SK-N-MC (cell line): ENCODE measurements at places on chromosomes 5 and 9.
A peak's percentile ranks its signal among the peaks of the same experiment; 100 is the strongest.

GRCh38 chr9:38687992-38688391, 31.9 kb downstream of the FAM240B start:
- DNase-seq = no peak

- no peak for DNase-seq
These were observed 16.4 kb downstream of the PPP3R2 start for GRCh38 chr9:101578378-101578777.

GRCh38 chr5:133957591-133957990, 10.8 kb downstream of the C5orf15 start:
- no peak for DNase-seq

DNA sequence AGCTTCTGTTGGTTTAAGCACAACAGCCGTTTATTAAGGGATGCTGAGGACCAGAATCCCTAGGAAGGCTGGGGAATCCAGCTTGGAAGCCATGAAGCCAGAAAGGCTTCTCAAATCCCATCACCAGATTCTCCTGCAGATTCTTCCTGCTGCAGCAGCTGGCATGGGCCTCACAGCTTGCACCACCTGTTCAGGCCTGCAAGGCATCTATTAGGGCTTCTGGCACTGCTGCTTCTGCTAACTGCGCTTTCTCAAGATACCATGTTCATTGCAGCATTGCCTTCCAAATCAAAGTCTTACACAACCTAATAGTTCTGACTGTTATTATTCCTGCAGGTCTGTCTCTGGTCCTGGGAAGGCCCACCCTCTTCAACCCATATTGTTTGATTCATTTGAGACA, 51.2 kb upstream of the ZNF366 start:
- no peak for DNase-seq

GRCh38 chr9:114072184-114073140, 5.6 kb downstream of the AMBP start:
- DNase-seq = no peak

DNA sequence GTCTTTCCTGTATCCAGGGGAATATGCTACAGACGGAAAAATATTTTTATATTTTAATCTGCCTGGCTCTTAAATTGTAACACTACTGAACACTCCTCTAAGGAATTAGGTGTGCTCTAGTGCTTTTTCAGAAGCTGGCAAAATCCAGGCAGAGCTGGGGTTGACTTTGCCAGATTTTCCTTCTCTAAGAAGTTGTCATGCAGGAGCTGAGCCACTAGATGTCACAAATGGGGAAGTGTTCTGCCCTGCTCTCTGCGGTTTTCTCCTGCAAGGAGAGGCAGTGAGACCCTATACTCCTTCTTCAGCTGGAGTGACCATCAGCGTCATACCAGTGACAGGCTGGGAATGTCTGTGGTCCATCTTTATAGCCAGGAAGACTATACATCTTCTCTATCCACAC, 112.5 kb downstream of the HAPLN1 start:
- no peak for DNase-seq

GRCh38 chr5:17132444-17133083, 84.9 kb upstream of the BASP1 start:
- peak; percentile 82 for DNase-seq

- DNase-seq = no peak
These were observed 11.2 kb downstream of the LRRC26 start for GRCh38 chr9:137158625-137159024.

GRCh38 chr5:177495243-177496060, 2.0 kb downstream of the PDLIM7 start:
- no peak for DNase-seq

GRCh38 chr5:179887095-179887494, 20.6 kb downstream of the TBC1D9B start:
- DNase-seq = no peak

DNA sequence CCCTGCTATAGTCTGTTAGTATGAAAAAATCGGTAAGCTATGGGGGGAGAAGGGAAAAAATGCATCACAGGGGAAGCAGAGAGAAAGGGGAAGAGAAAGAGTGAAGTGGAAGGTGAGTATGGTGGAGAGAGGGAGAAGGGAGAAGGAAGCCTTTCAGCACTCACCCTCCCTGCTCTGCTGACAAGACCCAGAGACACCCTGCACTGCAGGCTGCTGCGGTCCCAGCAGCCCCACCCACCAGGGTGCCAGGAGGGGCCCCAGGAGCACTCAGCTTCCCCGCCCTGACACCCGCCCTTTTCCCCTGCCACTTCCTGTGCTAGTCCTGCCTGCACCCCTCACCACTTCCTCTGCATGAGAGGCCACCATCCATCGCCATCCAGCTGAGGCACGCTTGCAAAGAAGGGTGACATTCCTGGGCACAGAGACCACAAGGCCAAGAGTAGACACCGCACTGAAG, 12.7 kb downstream of the STK10 start:
- no peak for DNase-seq

DNA sequence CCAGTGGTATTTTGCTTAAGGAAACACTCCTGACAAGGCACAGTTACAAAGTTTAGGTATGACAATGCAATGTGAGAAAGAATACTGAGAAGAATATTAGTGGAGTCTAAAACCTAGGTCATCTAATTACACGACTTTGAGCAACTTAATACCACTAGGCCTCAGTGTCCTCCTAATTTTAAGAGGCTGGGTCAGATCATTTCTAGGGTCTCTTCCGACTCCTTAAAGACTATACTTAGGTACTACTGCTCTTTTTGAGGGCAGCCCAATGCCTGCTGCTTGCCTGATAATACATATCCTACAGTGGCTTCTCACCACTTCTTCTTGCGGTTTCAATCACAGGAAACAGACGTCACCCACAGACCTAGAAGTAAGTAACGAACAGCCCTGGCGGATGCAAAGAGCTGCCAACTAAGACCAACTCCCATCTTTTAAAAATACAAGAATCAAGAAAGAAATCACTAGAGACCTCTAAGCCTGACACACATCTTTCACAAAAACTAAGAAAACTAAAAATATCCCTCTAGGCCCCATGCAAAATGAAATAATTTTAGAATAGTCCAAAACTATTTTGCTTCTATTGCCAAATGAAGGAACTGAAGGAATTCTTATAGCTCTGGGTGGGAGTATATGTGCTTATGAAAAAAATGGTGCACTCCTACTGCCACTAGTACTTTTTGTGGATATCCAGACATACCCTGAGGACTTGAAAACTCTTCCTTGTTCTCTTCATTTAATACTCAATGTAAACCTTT, 13.1 kb downstream of the DIAPH1 start:
- peak; percentile 75 for DNase-seq

DNA sequence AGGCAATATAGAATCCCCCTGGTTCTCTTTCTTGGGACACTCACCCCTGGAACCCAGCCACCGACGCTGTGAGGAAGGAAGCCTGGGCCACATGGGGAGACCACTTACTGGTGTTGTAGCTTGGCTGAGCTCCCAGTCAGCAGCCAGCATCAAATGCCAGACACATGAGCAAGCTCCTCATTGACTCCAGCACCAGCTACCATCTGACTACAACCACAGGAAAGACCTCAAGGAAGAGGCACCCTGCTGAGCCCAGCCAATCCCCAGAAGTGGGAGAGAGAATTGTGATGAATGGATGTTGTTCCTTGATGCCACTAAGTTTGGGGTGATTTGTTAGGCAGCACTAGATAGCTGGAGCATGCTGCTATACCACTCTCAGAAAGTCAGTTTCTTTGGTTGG, 36.0 kb downstream of the BNIP1 start:
- DNase-seq = no peak

DNA sequence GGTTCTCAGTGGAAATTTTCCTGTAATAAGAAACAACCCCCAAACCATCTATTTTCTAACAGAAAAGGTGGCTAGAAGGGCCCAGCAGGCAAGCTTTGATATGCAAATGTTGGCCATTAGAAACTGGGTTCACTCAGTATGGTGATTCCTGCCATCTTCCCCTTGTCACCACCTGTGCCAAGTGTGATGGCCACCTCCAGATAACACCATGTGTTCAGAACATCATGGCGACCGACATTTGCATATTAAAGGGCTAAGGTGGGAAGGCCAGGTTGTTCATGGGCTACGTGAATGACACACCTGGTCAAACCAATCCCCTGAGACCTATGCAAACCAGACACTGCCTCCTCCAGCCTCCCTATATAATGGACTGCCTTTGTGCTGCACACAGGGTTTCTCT, 20.4 kb downstream of the FOXE1 start:
- no peak for DNase-seq

DNA sequence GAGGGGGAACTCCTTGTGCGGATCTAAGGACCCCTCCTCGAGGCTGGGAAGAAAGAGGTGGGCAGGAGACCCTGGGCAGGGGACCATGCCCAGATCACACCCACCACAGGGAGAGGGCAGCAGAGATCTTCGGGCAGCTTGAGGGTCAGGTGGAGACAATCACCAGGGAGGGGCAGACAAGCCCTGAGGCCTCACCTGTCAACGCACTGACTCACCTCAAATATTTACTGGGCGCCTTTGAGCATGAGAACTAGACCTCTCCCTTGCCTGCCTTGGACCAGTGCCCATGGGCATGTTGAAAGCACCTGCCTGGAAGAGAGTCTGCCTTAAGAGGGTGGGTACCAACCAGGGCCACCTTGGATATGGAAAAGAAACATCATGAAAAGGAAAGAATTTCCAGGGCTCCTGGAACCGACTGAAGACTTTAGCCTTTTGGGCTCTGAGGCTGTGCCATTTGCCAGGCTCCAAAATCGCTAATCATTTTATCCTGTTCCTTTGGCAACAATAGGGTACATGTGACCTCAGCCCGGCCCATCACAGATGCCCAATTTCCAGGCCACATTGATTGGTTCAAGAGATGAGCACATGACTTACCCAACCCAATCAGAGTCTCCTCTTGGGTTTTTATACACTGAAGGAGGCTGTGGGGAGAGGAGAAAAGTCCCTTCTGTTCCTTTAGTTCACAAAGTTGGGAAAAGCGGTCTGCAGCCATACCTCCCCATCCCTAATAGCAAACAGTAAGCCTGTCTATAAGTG, 10.4 kb upstream of the SPINK4 start:
- no peak for DNase-seq

GRCh38 chr9:83656952-83657351, 34.0 kb downstream of the IDNK start:
- DNase-seq = no peak

- no peak for DNase-seq
These were observed 2.5 kb upstream of the KDM3B start for GRCh38 chr5:138349852-138350562.

- peak; percentile 37 for DNase-seq
These were observed 191.8 kb downstream of the PRR16 start for GRCh38 chr5:120655828-120656435.

DNA sequence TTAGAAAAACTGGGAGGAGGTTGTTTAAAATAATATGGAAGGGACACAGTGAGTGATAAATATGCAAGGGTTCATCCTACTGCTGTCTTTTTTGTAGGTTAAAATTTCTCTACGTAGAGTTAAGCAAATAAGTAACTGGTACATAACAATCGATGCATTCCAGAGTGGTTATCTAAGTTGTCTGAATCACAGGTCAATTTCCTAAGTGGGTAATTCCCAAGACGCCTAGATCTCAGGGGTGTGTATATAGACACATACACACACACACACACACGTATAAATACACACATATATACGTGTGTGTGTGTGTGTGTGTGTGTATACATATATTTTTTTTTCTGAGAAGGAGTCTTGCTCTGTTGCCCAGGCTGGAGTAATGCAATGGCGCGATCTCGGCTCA, 22.3 kb downstream of the CAAP1 start:
- no peak for DNase-seq

DNA sequence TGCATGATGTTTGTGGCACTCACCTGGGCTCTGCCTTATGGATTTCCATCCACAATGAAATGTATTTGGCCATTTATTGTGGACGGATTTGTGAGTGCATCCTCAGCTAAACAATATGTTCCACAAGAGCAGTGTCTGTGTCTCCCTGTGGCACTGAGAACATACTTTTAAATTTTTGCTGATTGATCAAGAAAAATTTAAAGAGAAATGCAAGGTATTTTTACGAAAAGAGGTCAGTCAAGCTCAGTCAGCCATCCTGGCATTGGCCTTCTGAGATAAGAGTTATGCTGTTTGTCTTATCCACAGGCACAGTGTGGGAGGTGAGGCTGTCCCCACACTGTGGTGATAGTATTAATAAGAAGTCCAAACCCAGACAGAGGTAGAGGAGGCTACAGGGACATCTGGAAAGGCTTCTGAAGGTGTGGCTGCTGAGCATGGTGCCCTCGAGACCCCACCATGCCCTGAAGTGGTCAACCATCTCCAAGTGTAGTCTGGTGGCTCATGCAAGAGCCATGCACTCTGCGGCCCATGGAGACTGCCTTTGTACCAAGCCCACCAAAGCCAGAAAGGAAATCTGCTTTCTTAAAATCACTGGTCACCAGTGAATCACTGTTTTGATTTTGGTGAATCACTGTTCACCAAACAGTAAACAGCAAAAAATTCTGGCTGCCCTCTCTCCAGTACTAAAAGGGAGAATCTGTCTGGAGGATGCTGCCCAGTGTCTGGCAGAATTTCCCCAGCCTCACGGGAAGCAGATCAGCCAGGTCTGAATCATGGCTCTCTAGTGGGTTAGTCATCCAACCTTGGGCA, 28.8 kb downstream of the SPOCK1 start:
- no peak for DNase-seq

GRCh38 chr5:1593903-1594356, 70.2 kb upstream of the LPCAT1 start:
- no peak for DNase-seq

DNA sequence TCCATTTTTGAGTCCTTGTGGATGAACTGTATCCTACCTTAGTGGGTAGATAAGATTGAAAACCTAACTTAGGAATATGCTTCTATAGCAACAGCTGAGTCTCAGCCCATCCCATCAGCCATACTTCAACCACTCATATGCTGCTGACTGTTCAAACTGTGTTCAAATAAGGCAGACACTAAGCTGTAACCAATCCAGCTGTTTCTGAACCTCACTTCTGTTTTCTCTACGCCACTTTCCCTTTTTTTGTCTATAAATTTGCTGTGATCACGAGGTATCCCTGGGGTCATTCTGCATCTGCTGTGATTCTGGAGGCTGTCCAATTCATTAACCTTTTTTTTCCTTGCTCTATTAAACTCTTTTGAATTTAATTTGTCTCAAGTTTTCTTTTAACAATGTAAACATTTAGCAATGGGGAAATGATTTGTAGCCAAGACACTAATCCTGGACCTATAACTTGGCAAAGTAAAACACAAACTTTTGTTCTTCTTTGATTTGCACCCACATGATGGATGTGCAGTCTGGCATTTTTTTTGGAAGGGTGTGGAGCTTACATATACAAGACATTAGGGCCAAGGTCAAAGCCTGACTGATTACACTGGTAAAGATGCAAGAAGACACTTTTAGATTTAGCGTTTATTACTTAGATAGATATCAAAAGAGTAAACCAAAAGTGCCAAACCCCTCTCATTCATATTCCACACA, 14.9 kb upstream of the SCGB3A2 start:
- DNase-seq = no peak
